ENCODE measurements at places on chromosomes 13 and 19.

- DNase-seq = no peak
Measured at GRCh38 chr13:55493297-55493696, 1647.4 kb upstream of the PRR20A start.

DNA sequence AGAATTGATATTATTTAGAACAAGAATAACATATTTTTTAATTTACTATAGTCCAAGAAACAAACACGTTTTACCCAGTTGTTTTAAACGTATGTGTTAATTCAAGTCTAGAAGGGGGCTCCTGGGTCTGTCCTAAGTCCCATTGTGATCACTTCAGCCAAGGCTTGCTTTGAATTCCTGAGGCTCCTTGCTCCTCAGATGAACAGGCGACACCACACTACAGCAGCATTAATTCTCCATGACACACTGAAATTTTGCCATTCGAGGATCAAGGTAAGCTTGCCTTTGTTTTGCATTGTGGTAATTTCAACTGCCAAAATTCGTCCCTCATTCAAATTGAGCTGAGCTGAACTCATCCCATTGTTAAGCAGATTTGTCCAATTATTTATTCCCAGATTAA, 1442.6 kb downstream of the SLITRK5 start:
- no peak for DNase-seq

DNA sequence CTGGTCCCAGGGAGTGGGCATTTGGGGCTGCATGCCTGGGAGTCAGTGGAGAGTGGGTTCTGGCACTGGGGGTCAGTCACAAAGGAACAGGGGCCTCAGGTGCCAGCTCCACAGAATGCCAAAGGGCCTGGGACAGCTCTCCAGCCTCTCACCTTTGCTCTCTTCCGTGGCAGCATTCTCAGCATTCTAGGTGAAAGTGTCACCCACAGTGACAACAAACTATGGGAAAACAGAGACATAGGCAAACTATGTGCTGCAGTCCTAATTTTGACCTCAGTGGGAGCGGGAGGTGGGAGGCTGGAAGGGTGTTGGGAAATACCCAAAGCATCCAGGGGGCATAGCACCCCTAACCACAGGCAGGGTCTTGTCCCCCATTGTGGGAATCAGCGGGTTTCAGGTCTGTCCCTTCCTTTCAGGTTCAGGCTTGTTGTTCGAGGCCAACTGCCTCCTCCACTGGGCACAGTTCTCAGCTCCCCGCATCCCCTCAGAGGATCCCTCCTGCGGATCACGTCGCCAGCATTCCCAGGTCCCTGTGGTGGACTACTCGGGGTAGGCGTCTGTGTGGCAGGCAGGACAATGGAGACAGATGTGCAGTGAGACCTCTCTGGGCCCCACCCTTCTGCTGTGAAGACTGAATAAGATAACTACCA, 52.4 kb downstream of the TSHZ3 start:
- no peak for DNase-seq

DNA sequence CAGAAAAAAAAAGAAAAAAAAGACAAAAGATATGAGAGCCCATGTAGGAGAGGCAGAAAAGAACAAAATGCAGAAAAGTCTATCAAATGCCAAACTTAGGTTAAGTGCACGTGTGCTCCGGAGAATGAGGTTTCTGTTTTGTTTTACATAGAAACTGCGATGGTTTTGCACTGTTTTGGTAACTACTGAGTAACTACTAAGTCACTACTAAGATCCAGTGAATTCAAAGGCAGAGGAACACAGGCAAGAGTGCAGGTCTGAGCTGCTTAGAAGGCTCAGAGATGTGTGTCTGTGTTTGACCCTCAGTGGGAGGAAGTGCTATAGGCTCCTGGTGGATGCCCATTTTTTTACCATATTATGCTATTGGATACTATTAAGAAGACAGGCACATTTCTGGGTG, 299.3 kb downstream of the NDFIP2 start:
- peak; percentile 42 for DNase-seq

GRCh38 chr13:60182907-60183306, 19.2 kb upstream of the DIAPH3 start:
- DNase-seq = no peak

DNA sequence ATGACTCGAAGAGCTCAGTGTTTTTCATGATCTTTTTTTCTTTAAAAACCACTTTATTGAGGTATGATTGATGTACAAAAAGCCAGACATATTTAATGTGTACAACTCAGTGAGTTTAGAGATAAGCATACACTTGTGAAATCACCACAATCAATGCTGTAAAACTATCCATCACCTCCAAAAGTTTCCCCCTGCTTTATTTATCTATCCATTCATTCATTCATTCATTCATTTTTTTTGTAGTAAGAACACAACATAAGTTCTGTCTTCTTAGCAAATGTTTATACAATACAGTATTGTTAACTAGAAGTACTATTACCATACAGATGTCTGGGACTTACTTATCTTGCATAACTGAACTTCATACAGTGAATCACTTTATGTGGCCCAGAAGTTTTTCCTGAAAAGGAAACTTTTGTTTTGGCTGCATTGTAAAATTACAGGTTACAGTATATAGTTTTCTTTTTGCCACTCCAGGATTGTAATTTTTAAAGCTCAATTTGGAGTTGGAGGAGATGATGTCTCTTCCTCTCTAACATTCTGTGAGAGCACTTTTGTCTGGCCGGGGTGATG, 6.7 kb downstream of the RAP2A start:
- peak; percentile 44 for DNase-seq

DNA sequence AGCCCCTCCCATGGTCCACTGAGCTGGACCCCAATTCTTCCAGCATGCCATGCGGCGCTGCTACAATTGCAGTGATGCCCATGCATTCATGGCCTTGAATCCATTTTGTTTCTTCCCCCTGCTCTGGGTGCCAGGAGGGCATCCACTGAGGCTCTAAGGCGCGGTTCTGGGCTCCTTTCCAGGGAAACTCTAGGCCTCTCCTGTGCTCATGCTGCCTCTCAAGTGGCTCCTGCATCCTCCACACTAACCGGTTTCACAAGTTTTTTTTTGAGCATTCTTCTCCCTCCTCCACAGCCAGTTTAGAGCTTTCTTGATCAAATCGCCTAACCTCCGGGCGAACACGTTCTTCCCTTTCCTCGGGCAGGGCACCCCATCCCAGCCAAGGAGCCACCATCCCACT, 69.1 kb upstream of the FLT1 start:
- DNase-seq = no peak

DNA sequence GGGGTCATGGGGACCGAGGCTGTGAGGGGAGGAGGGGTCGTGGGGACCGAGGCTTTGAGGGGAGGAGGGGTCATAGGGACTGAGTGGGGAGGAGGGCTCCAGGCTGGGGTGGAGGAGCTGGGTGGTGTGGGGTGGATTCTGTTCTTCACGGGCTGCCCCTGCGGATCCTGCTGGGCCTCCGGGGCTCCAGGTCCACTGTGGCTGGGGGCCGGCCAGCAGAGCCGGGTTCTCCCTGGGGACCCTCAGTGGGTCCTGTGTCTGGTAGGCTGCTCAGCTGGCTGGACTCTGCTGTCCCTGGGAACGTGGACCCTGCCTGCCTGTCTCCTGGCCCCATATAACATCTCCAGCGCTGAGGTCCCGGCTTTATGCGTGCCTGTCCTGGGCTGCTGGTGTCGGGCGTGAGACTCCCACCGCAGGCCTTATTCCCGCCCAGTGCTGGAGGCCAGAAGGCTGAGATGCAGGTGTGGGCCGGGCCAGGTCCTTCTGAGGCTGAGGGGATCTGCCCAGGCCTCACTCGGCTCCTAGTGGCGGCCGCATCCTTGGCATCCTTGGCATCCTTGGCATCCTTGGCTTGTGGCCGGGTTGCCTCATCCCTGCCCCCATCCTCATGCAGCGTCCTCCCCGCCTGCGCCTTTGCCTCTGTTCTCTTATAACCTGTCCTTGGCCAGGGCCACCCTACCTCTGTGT, 19.8 kb upstream of the GNA15 start:
- no peak for DNase-seq

GRCh38 chr13:31056644-31057271, 104.9 kb downstream of the HSPH1 start:
- DNase-seq = peak; percentile 35

All from IMR-90 (cell line).